ENCODE measurements at places on chromosomes 2 and 18. TPM values are rescaled to one million over a fixed set of nuclear protein-coding genes. Genes with fewer than 3 reads are reported as not detected.

The SULT1C2 gene
- 2.1 TPM for total RNA-seq

The SCYGR4 gene
- total RNA-seq = not detected

The PCARE gene
- total RNA-seq = not detected

The CREG2 gene
- 9.0 TPM for total RNA-seq

The CD8B gene
- not detected for total RNA-seq

The LRATD1 gene
- 3.8 TPM for total RNA-seq

The PAX8 gene
- total RNA-seq = 6.4 TPM

The COL3A1 gene
- not detected for total RNA-seq

The POTEC gene
- not detected for total RNA-seq

The STEAP3 gene
- total RNA-seq = 26.3 TPM

The CACNB4 gene
- 0.98 TPM for total RNA-seq

The TRIM54 gene
- total RNA-seq = 8.2 TPM

The AGXT gene
- not detected for total RNA-seq

The SPAG16 gene
- total RNA-seq = 31.7 TPM

The HOXD12 gene
- not detected for total RNA-seq
